ENCODE measurements at places on chromosomes 7 and 10.

DNA sequence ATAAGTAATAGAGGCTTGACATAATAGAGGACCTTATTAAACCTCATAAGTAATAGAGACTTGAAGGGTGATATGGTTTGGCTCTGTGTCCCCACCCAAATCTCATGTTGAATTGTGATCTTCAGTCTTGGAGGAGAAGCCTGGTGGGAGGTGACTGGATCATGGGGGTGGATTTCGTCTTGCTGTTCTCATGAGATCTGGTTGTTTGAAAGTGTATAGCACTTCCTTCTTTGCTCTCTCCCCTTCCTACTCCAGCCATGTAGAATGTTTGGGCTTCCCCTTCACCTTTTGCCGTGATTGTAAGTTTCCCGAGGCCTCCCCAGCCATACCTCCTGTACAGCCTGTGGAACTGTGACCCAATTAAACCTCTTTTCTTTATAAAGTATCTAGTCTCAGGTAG is 8.6 kb downstream of the KIFBP start:
- no peak for DNase-seq

- DNase-seq: no peak
Measured at GRCh38 chr10:100043344-100043743, 33.6 kb upstream of the DNMBP start.

GRCh38 chr7:27167916-27168264 is 2.6 kb upstream of the HOXA9 start:
- no peak for DNase-seq

- DNase-seq: no peak
Measured at GRCh38 chr7:28830846-28831245, 127.3 kb downstream of the TRIL start.

GRCh38 chr7:55144333-55145317 is 125.8 kb downstream of the EGFR start:
- no peak for DNase-seq

- DNase-seq: no peak
Measured at GRCh38 chr7:105776068-105776790, 100.2 kb downstream of the ATXN7L1 start.

Data from CD4-positive, alpha-beta T cell treated with Interleukin-10 for 1 hour (primary cell).